ENCODE measurements at places on chromosomes 5 and 9. TPM values are rescaled to one million over a fixed set of nuclear protein-coding genes. Genes with fewer than 3 reads are reported as not detected.

- DNase-seq, result no peak
Observed at GRCh38 chr9:117744369-117744768, 40.2 kb downstream of the TLR4 start.

Gene LHX6
- total RNA-seq, result 4.8 TPM

DNA sequence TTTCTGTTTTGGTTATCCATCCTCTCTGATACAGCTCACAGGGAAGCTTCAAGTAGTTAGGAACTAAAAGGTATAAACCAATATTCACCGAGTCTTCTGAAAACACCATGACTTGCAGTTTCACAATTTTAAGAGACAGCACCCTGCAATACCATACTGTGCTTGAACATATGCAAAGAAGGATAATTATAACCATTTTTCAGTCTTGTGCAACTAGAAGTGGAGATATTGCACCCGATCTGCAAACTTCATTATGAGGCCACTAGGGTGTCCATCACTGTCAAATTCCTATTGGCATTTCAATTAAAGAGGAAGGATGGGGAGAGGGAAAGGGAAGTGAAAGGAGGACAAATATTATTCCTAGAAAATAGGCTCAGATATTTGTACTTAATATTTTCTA, 32.4 kb upstream of the CEP120 start:
- no peak for DNase-seq

Gene WHRN
- 16.4 TPM for total RNA-seq

All from breast epithelium (tissue), 4 donors.